NCI-H774 (cell line): ENCODE measurements at places on chromosomes 11 and 22.

- DNase-seq: no peak
Measured at GRCh38 chr11:48073031-48073861, 92.9 kb downstream of the PTPRJ start.

DNA sequence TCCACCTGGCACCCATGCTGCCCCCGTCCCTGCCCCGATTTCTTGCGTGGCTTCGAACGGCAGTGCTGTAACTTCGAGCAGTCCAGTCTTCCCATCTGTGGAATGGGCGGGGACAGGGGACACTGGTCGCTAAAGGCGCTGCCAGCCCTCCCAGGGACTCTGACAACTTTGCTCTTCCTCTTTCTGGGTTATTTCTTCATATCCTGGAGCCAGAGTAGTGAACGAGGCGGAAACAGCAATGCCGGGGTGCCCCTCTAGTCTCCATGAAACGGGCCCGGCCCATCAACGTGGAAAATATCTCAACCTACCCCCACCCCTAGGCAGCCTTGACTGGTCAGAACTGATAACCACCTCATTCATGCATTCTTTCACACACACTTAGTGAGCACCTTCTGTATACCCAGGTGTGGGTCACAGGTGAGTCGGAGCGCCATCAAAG, 42.8 kb downstream of the TRIOBP start:
- DNase-seq: no peak

DNA sequence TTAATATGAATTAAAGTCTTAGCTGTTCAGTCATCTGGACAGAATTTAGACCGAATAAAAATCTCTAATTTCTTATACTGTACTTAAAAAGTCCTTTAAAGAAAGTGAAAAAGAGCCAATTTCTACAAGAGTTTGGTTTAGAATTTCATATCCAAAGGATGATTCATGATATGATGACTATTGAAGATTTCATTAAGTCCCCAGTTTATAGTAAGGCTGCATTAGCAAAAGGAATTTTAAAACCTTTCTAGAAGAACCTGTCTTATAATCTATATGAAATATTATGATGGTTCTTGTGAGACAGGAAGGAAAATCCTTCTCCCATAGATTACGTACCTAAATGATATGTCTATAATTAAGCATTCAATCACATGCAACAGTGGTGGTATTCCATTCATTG, 34.8 kb downstream of the TSG101 start:
- DNase-seq: no peak

DNA sequence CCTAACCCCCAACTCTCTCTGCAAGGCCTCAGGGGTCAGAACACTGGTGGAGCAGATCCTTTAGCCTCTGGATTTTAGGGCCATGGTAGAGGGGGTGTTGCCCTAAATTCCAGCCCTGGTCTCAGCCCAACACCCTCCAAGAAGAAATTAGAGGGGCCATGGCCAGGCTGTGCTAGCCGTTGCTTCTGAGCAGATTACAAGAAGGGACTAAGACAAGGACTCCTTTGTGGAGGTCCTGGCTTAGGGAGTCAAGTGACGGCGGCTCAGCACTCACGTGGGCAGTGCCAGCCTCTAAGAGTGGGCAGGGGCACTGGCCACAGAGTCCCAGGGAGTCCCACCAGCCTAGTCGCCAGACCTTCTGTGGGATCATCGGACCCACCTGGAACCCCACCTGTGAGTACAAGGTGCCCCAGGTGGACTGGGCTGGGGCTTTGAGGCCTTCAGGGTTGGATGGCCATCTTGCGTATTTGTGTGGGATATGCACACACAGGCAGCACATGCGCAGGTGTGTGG, at the start of gene BEST1:
Gene BEST1, plus strand, starts transcription at position 317 of the 513 bp plus-strand sequence. CDS start 1,456 bp downstream, outside the sequence.
- no peak for DNase-seq

DNA sequence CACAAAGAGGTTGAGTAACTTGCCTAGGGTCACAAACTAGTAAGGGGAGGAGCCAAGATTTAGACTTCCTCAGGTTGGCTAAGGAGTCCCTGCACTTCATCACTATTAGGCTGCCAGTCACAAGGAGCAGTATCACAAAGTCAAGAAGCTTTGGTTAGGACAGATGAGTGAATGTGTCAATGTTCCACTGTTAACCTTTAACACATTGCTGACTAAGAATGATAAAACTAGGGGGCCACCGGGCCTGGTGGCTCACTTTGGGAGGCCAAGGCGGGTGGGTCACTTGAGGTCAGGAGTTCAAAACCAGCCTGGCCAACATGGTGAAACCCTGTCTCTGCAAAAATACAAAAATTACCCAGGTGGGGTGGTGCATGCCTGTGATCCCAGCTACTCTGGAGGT, 32.0 kb downstream of the TMEM123 start:
- DNase-seq: no peak

- no peak for DNase-seq
Measured at GRCh38 chr22:41096841-41097240, 4.4 kb downstream of the EP300 start.

GRCh38 chr11:63939397-63939891, 642 bp downstream of the NAA40 start:
- DNase-seq: no peak

- no peak for DNase-seq
Measured at GRCh38 chr11:86152006-86152862, 83.3 kb upstream of the PICALM start.

- no peak for DNase-seq
Measured at GRCh38 chr11:67996622-67997474, 7.0 kb downstream of the UNC93B1 start.

- DNase-seq: no peak
Measured at GRCh38 chr11:119445850-119446249, 22.9 kb upstream of the THY1 start.

GRCh38 chr11:73157101-73158010, 15.2 kb upstream of the FCHSD2 start:
- DNase-seq: no peak

DNA sequence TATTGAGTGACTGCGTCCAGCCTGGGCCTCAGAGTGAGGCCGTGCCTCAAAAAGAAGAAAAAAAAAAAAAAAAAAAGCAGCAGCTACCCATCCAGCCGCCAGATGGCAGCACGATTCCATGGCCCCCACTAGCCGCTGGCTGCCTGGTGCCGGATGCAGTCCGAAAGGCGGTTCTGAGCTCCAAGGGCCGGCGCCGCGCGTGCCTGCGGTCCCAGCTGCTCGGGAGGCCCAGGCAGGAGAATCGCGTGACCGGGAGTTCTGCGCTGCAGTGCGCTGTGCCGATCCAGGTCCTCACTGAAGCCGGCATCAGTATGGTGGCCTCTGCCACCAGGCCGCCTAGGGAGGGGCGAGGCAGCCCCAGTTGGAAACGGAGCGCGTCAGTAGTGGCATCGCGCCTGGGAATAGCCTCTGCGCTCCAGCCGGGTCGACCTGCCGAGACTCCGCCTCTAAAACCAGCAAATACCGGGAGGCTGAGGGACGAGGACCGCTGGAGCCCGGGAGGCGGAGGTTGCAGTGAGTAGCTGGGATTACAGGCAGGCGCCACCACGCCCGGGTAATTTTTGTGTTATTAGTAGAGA, 19.3 kb downstream of the SCARF2 start:
- DNase-seq: peak; percentile 65

- DNase-seq: no peak
Measured at GRCh38 chr11:33452836-33453624, 195.8 kb downstream of the HIPK3 start.

- DNase-seq: no peak
Measured at GRCh38 chr11:126766440-126766839, 234.1 kb downstream of the KIRREL3 start.

GRCh38 chr11:11186249-11186648, 166.8 kb downstream of the CSNK2A3 start:
- DNase-seq: no peak

DNA sequence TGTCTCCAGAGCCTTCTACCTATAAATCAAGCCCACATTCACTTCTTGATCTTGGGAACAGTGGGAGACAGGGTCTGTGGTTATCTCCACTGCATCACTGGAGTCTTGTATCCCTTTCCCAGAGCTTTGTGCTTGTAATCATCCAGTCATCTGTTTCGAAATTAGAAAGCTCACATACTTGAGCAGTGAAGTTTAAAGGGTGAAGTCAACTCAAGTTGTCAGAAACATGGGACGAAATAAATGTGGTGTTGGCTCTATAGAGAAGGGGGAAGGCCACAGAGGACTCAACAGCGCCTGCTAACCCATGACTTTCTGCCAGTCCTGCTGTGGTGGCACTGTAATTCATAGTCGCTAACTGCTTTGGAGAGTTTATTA, 197.5 kb downstream of the DBX1 start:
- DNase-seq: no peak

DNA sequence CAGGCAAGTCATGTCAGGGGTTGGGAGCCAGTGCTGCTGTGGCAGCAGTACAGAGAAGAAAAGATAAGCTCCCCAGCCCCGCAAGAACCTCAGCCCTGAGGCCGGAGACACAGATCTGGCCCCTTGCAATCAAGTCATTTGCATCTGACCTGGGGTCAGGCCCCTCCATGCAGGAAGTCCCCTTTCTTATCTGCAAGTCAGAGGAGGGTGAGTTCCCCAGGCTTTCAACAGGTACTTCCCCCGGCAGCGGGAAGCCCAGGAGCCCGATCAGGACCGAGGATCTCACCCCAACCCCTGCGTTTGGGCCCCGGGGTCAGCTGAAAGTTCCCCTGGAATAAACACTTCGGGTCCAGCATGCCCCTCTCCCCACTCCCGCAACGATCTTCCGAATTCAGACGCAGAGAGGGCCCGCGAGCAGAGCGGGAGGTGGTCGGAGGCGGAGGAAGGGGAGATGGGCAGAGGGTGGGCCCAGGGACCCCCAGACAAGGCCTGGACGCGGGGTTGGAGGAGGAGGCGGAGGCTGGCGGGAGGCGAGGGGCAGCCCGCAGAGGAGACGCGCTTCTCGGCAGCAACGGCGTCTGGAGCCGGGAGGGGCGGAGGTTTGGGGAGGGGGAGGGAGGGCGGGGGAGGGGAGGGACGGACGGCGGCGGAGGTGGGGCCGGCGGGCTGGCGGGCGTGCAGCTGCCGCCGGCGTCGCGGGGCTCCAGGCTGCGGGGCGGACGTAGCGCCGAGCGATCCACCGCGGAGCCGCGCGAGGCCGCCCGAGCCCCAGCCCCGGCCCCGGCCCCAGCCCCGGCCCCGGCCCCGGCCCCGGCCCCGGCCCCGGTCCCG, at the start of gene TSPAN18:
Gene TSPAN18, plus strand, starts transcription at position 680 of the 831 bp plus-strand sequence. CDS start 179,455 bp downstream, outside the sequence.
- no peak for DNase-seq

GRCh38 chr11:100190395-100190794, 496.7 kb upstream of the ARHGAP42 start:
- DNase-seq: no peak
